ENCODE measurements at places on chromosomes 11 and 22.

GRCh38 chr11:113906516-113906915, 1.9 kb downstream of the HTR3B start:
- DNase-seq, result no peak

- no peak for DNase-seq
These were observed 80.0 kb downstream of the TRIM29 start for GRCh38 chr11:120057595-120058581.

- no peak for DNase-seq
These were observed 806 bp upstream of the SAAL1 start for GRCh38 chr11:18106688-18107087.

- DNase-seq, result no peak
These were observed 254.0 kb upstream of the CCDC90B start for GRCh38 chr11:83540112-83540675.

DNA sequence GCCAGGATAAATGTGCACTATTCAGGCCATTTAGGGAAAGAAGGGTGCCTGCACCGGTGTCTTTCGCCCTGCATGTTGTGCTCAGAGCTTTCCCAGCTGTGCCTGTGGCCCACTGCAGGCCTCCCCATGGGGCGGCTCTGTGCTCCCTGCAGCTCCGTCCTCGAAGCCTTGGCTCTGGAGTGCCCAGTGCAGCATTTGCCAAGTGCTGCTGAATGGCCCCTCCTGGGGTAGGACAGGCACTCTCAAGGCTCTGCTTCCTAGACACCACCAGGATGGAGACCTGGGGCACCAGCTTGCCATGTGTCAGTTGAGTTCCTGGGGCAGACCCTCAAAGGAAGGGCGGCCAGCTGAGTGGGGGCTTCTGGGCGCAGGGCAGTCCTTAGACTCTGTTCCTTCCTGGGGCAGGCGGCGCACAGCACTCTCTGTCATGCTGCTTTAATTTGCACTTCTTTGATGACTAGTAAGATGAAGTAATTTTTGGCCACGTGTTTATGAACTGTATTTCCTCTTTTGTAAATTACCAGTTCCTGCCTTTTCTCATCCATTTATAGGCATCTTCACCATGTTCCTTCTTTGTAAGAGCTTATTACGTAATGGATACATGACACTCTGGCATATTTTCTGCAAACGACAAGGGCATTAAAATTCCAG, 32.1 kb upstream of the GNB1L start:
- peak; percentile 17 for DNase-seq

DNA sequence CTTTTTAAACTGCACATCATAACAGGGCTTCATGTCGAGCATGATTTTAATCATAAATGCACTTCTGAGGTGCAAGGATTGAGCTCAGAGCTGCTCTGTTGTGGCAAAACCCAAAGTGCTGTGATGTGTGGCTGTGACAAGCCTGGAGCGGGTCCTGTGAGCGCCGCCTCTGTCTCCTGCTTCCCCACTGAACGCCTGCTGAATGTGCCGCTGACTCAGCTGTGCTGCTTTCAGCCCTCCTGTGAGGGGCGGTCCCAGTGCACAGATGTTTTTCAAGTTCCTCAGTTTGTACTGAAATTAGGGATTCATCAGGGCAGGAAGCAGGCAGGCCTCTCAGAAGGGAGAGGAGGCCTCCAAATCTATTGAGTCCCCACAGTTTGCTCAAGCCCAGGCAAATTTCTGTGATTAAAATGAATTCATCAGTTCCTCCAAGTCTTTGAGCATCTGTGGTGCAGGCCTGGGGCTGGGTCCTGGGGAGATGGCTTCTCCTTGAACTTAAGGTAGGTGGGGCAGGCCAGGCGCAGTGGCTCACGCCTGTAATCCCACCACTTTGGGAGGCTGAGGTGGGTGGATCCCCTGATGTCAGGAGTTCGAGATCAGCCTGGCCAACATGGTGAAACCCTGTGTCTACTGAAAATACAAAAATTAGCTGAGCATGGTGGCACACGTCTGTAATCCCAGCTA, 3.0 kb upstream of the GTSE1 start:
- DNase-seq, result peak; percentile 61

DNA sequence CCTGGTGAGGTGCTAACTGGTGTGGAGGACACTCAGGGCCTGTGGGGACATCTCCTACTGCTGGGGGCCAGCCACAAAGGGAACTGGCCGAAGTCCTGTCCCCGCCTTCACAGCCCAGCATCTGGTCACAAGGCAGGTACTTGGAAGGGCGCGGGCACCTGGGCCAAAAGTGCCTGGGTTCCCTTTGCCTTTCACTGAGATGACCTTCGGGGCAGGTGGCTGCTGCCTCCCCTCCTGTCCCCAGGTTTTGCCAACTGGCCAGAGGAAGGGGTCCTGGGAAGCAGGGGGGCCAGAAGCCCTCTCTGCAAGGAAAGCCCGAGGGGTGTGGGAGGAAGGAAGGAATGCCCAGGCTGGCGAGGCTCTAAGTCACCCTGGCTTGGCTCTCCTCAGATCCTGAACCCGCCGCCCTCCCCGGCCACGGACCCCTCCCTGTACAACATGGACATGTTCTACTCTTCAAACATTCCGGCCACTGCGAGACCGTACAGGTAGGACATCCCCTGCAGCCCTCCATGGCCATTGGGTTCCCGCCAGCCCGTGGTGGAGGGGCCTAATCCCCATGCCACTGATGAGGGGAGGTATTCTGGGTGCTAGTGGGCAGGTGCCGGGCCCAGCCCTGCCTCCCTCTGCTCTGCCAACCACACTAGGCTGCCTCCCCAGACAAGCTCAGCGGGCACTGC, 14.4 kb upstream of the PPP6R3 start:
- DNase-seq, result no peak

- no peak for DNase-seq
These were observed 22.1 kb upstream of the PSMA1 start for GRCh38 chr11:14542324-14542723.

DNA sequence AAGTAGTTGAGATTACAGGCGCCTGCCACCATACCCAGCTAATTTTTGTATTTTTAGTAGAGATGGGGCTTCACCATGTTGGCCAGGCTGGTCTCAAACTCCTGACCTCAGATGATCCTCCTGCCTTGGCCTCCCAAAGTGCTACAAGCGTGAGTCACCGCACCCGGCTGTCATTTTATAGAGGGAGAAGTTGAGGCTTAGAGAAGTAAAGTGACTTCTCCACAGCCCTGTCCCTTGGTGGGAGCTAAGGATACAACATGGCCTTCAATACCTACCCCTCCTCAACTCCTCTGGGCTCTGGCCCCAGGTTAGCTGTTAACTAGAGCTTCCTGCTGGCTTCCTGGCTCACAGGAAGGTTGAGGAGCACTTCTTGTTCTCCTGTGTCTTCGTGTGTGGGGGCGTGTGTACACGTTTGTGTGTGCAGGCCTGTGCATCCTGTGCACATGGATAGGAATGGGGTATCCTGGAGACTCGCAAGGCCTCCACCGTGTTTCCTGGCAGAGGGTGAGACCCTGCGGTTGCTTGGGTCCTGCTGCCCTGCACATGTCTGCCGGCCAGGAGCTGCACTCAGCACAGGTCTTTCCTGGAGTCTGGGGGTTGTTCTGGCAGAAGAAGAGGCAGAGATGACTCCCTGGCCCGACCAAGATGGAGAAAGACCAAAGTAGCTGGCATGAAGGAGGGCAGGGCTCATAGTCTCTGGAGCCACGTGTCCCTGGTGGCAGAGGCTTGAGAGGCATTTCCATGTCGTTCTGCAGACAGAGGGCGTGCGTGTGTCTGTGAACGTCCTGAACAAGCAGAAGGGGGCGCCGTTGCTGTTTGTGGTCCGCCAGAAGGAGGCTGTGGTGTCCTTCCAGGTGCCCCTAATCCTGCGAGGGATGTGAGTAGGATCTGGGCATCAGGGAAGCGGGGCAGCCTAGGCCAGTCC, 2.4 kb downstream of the SIDT2 start:
- peak; percentile 58 for DNase-seq

DNA sequence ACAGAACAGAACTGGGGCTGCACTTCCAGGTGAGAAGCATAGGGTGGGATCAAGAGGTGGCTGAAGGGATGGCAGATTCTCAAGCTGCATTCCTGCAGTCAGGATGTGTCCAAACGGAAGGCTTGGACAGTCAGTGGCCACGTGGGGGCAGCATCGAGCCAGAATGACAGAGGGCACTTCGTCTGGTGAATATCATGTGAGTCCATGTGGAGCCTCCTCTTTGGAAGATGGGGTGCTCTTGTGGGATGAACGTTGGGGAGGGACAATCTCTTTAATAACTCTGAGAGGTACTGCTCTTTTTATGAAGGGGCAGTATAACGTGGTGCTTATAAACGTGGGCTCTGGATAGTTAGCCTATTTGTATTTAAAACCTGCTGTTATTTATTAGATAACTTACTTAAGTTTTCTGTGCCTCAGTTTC, 154.9 kb upstream of the NAV2 start:
- DNase-seq, result peak; percentile 77

DNA sequence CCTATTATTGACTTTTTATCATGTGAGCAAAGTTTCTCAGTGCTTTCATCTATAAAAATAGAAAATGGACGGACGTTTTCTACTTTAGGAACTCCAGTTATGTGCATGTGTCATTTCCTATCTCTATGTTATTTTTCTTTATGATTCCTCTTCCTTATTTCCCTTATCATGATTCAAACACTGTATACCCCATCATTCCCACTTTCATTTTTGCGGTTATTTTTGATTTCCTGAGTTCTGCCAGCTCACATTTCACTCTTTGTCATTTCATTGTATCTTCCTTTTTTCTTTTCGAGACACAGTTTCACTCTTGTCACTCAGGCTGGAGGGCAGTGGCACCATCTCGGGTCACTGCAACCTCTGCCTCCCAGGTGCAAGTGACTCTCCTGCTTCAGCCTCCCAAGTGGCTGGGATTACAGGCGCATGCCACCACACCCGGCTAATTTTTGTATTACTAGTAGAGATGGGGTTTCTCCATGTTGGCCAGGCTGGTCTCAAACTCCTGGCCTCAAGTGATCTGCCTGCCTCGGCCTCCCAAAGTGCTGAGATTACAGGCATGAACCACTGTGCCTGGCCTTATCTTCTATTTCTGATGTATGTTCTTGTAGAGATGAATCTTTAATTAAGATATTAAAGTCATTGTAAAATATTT, 21.5 kb downstream of the C11orf58 start:
- no peak for DNase-seq

DNA sequence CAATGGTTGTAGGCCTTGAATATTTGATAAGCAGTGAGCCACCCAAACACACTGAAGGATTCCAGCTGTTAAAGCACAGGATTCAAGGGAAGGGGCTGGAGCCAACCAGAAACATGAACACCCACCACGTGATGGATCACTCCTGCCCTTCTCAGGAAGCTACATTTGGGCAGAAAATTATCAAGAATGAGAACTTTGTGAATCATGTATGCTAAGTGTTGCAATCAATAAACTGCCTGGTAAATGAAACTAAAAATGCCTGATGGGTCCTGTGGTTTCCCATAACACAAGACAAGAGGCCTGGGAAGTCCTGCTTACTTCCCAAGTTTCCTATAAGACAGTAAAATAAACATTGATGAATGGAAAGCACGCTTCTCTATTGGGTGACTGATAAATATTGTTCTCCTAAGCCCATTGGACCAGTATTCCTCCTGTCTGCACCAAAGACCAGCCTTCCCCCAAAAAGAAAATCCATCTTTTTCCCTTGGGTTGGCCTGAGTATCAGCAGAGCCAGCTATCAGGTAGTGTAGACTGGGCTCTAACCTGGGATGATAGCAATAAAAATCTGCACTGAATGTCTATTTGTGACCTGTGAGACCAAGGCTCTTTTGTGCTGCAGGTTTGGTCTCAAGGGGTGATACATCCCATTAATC, 98.4 kb downstream of the CCDC83 start:
- no peak for DNase-seq

DNA sequence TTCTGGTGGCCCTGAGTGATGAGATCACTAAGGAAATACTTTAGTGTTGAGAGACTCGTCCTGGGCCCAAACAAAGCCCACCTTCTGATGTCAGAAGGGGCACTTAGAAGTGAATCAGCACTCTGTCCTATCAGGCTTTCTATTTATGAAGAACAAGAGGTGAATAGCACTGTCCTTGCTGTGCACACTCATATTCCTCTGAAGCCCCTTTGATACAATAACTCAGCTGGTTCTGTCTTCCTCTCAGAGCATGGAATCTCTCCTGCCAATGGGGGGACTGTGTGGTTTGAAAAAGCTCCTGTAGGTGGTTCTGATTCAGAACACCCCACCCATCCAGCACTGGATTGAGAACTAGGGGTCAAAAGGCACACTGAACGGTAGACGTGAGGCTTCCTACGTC, 348.1 kb downstream of the ETS1 start:
- DNase-seq, result no peak

Measured in left ventricle myocardium inferior (tissue), 1 donor.